ENCODE measurements at places on chromosomes 11 and 22.
A peak's percentile ranks its signal among the peaks of the same experiment; 100 is the strongest.

DNA sequence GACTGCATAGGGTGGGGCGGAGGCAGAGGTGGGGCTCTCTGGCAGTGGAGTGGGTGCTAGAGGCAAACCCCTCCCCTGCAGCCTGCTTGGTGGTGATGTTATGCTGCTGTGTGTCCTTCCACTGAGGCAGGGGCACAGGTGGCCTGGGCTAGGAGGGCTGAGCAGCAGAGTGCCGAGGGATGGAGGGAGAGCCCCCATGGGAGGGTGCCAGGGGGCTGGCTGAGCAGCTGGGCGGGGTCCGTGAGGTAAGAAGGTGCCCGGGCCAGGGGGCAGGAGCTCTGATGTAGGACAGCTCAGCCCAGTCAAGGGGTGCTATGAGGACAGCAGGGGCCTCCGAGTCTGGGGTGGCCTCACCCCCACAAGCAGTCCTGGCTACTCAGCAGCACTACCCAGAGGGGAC lies 4.2 kb downstream of the CLDN5 start:
- DNase-seq = no peak

- DNase-seq = peak; percentile 90
These were observed 38.0 kb downstream of the TMEM45B start for GRCh38 chr11:129853518-129854231.

- no peak for DNase-seq
These were observed 151.8 kb downstream of the MPPED1 start for GRCh38 chr22:43563571-43563970.

DNA sequence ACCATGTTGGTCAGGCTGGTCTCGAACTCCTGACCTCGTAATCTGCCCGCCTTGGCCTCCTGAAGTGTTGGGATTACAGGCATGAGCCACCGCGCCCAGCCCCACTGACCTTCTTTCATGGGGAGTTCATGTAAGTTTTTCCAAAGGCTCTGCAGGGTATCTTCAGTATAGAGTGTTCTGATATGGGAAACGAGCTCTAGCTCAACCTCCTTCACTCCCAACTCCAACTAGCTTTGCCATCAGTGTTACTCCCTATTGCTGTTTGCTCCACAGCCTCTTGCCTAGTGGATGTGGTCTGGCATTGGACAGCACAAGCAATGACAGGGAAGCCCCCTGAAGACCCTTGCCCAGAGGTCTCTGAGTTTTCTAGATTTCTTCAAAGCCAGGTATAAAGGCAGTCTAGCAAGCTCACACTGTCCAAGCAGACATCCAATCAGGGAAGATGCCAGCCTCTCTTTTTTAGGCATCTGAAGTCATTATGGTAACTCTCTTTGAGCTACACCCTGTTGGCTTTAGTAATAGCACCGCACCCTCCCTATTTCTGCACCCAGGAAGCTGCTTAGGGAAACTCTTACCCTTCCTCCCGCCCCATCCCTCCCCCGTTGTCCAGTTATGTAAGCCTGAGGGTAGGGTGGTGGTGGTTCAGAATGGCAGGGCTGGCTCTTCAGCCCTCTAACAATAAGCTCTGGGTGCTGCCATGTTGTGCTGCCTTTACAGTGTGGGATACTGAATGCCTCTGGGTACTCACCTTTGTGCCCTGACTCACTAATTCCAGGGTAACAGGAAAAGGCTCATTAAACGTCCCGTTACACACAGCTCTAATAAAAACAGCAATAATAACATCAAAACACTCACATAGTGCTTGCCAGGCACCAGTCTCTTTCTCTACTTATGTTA lies 41.4 kb upstream of the CLDN5 start:
- no peak for DNase-seq

DNA sequence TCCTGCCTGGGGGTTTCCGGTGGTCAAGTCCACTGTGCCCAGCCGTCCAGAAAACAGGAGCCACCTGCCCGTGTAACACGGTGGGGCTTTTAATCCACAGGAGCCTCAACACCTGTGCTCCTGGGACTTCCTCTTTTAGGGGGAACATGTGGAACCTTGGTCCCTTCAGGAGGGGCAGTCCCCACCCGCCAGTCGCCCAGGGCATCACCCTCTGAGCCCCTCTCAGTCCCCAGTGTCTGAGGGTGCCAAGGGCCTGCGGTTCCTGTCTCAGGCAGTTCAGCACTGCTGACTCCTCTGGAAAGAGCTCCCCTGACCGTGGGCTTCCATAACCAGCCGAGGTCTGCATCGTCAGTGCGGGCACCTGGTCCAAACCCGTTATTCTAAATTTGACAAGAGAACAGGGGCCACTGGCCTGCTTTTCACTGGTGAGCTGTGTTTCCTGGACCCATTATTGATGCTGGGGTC lies 15.8 kb downstream of the KRTAP5-5 start:
- no peak for DNase-seq

GRCh38 chr11:64092111-64092760 lies 56.5 kb downstream of the FLRT1 start:
- DNase-seq = no peak

DNA sequence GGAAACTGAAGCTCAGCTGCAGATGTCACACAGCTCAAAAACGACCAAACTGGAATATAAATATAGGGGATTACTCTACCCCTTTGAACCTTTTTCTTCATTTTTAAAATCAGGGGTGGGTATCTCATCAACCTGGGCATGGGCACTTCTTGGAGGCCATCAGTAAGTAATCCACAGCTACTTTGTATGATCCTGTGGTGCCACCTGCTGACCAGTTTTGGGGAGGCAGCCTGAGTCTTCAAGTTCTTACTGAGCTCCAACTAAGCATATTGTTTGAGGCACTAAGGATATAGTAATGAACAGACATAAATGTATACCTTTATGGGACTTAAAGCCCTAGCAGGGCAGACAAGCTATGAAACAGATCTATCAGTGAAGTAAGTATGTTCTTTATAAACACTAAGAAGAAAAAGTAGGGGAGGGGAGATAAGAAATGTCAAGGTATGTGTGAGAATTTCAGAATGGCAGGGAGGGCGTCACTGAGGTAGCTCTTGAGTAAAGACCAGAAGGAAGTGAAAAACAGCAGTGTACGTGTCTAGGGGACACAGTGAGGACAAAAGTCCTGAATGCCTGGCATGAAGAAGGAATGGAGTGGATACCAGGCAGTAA lies 18.4 kb downstream of the TUB start:
- peak; percentile 53 for DNase-seq

DNA sequence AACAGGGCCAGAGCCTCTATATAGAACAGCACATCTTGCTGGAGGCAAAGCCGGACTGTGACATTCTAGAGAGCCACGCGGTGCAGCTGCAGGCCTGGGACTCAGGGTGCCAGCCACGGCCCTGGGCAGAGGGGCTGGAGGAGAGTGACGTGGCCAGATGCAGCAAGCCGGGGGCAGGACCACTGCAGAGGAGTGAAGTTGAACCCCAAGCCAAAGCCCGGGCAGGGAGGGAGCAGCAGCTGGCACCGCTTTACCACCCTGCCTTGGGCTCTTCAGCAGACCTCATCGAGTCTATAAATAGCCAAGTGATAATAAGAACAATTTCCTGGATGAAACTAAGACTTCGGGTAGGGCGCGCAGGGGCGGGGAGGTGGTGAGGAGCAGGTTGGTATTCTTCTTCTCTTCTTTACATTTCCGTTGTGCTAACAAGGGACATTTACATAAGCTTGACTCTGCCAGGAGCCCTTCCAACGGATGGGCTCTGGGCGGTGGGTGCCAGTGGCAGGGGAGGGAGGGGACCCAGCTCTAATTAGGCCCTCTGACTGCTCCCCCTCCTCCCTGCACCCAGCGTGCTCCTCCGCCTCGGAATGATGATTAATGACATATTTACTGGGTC lies 110.2 kb downstream of the ST3GAL4 start:
- no peak for DNase-seq

DNA sequence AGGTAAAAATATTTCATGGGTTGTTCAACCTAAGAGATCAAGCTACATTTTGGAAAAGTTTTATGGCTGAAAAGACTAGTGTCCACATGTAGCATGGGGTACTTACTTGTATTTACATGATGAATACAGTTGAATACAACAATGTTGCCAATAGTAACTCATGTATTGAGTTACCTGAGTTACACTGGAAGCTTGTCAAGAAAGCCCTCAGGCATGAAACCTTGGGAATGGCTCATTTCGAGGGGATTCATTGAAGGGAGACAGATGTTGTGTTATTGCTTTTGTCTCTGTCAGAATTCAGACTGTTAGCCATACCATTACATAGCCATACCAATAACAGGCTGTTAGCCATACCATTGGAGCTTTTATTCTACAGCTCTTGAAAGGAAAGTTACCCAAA lies 9.2 kb downstream of the OR51F2 start:
- no peak for DNase-seq

GRCh38 chr11:105861225-105861624 lies 160.8 kb downstream of the MSANTD4 start:
- DNase-seq = no peak

DNA sequence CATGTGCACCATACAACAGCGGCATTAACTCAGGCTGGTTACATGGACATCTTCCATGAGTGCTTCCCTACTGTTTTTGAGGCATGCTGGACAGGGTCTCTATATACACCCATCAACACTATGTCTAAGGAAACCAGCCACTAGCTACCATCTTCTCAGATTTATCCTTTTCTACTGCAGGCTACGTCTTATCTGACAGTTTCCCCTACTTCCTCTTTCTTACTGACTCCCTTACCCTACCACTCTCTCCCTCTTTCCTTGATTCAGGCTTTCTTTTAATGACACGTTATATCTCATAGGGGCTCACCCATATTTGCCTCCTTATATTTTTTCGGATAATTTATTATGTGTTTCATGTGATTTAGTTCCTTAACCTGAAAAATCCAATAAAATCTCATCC lies 41.8 kb downstream of the DDI1 start:
- no peak for DNase-seq

- DNase-seq = no peak
These were observed 39.6 kb downstream of the GRIK4 start for GRCh38 chr11:120551191-120551590.

GRCh38 chr11:66068923-66069714 lies 953 bp upstream of the PACS1 start:
- DNase-seq = no peak

DNA sequence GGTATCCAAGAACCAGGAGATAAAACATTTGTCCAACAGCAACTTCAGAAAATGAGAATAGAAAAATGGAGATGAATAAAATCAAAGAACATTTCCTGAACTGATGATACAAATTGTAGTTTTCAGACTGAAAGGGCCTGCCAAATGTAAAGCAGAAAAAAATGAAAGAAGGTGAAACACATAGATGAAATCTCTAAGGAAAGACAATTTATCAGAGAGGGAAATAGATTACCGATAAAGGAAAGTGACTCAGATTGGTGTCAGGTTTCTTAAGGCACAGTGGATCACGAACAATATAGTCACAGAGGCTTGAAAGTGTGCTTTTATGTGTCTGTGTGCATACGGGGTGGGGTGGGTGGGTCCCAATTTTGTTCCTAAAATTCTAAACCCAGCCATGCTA lies 4.1 kb upstream of the STT3A start:
- no peak for DNase-seq

GRCh38 chr22:30902496-30903357 lies 65.8 kb downstream of the MORC2 start:
- no peak for DNase-seq

- DNase-seq = no peak
These were observed 44.1 kb downstream of the FANCF start for GRCh38 chr11:22581354-22582150.

- no peak for DNase-seq
These were observed 20.1 kb upstream of the SWAP70 start for GRCh38 chr11:9643751-9644150.

GRCh38 chr11:22785251-22785650 lies 44.4 kb downstream of the SVIP start:
- DNase-seq = no peak

DNA sequence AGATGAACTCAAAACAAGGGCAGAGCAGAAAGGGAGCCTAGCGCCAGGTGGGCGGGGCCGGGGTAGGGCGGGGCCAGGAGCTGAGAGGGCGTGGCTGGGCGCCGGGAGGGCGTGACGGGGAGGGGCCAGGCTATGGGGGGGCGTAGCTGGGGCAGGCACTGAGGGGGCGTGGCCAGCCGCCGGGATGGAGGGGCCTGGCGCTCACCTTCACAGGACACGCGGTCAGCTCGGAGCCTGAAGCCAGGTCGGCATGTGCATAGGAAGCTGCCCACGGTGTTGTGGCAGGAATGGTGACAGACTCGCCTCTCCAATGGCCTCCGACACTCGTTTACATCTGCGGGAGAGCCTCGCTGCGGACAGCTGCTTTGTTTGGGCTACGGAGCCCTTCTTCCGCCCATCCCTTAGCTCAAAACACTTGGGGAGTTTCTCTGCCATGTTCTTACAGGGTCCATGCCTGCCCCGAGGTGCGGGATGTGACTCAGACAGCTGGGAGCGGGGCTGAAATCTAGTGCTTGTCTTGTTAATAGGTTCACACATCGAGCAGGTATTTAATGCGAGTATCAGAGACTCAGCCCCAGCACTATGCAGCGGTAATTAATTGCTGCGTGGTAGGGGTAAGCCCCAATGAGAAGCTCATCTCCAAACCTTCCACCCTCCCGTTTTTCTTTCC lies 13.4 kb downstream of the VWCE start:
- no peak for DNase-seq

DNA sequence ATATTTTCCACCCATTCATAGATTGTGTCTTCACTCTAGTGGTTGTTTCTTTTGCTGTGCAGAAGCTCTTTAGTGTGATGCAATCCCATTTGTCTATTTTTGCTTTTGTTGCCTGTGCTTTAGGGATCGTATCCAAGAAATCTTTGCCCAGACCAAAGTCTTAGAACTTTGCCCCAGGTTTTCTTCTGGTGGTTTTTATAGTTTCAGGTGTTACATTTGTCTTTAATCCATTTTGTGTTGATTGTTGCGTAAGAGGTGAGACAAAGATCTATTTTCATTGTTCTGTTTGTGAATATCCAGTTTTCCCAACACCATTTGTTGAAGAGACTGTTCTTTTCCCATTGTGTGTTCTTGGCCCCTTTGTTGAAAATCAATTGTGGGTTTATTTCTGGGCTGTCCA lies 6.4 kb downstream of the IL10RA start:
- no peak for DNase-seq

- no peak for DNase-seq
These were observed 191.8 kb upstream of the E2F8 start for GRCh38 chr11:19432370-19433061.

GRCh38 chr11:72754544-72755155 lies 2.4 kb upstream of the ARAP1 start:
- DNase-seq = no peak

GRCh38 chr11:112697391-112698178 lies 263.6 kb upstream of the NCAM1 start:
- DNase-seq = no peak

- DNase-seq = no peak
These were observed 4.4 kb downstream of the KCNJ5 start for GRCh38 chr11:128895526-128895925.
